Spinal cord (tissue), 10 donors: ENCODE measurements at places on chromosomes 16 and 17.

- DNase-seq: no peak
These were observed 7.2 kb downstream of the MPO start for GRCh38 chr17:58273453-58274104.

DNA sequence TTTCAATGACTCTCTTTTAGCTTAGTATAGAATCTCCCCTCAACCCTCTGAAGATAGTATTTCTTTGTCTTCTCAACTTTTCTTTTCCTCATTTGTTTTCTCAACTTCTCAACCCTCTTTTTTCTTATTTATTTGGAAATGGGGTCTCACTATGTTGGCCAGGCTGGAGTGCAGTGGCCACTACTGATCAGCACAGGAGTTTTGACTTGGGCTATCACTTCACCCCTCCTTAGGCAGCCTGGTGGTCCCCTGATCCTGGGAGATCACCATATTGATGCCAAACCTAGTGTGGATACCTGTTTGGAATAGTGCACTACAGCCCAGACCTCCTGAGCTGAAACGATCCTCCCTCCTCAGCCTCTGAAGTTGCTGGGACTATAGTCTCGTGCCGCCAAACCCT lies 79.8 kb downstream of the PITPNC1 start:
- no peak for DNase-seq

GRCh38 chr16:70706948-70707465 lies 21.2 kb upstream of the MTSS2 start:
- no peak for DNase-seq

GRCh38 chr16:81623365-81624102 lies 155.6 kb upstream of the PLCG2 start:
- no peak for DNase-seq

DNA sequence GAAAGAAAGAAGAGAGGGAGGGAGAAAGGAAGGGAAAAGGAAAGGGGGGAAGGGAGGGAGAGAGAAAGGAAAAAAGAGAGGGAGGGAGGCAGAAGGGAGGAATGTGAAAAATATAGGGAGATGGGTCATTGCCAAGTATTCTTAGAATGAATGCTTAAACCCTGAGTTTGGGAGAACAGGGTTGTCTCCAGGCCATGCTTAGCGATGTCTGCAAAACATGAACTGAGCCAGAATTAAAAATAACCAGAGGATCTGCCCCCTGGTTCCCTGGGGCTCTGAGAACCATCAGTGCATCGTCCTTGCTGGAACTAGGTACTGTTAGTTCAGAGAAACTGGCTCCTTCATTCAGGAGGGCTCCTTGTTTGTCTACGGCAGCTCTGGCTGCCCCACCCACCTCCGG lies 170.4 kb downstream of the IRX5 start:
- DNase-seq: no peak

DNA sequence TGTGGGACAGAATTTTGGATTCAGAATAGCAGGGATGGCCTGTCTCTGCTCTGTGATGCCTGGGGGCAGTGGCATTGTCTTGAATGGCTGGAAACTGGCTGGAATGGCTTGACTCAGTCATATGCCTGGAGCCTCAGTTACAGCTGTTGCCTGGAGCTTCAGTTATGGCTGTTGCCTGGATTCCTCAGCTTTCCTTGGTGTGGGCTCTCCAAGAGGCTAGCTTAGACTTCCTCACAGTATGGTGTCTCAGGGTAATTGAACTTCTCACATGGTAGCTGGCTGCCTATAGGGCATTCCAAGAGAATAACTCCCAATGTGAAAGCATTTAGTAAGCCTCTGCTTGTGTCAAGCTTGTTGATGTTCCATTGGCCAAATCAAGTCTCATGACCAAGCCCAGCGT lies 21.1 kb downstream of the KRT23 start:
- no peak for DNase-seq
